ENCODE measurements at places on chromosomes 5 and 9.

DNA sequence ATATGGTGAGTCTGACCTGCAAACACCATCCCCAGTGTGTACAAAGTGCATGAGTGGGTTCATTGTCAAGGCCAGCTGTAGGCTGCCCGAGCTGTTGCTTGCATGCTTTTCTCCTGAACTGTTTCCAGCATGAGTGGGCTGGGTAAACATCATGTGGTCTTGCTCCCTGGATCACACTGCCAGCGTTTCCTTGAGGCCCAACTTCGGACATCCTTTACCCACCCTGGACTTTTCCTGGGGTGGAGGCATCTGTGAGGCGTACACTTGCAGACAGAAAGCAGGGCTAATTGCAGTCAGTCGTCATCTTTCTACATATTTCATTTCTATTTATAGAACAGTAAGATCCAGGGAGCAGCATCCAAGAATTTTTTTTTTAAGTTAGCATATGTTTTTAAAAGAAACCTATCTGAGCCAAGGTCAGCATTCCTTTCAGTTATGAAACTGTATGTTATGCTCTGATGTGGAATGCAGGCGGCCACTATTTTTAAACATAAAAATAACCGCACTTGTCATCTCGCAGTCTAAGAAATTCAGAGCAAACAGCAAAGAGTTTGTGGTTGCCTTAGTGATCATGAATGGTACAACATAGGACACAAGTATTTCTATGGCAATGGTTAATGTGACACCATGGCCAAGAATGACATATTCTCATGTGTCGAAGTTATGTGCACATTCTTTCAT, 106.5 kb upstream of the DMRT1 start:
- DNase-seq: no peak

DNA sequence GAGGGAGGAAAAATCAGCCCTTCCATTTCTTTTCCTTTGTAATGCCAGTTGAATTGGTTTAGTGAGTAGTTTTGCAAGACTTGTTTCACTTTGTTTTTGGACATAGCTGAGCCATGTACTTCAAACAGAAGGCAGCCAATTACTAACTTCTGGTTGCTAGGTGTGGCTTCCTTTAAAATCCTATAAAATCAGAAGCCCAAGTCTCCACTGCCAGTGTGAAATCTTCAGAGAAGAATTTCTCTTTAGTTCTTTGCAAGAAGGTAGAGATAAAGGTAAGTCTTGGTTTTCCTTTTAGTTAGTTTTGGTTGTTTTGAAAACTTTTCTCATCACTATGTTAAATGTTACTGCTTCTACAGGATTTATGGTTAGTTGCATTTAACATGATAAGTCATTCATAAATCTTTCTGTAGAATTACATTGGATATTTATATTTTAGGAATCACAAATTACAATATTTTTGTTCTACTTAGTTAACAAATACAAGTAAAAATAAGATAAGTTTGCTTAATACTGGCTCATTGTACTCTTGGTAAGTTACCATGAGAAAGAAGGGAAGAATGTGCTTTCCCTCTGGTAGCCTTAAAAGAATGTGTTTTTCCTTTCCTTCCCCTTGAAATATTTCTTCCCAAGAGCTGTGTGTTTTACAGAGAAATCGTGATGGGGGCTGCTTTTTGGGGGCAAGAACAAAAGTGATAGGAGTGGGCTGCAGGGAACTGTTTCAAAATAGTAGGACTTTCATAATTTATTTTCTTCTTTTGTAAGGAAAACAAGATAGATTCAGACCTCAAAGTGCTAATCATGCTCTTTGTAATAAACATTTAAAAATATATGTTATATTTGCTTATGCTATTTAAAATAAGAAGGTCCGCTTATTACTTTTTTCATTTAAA, at the start of gene ANXA1:
Gene ANXA1, plus strand, starts transcription at position 213 of the 890 bp plus-strand sequence. CDS start 6,671 bp downstream, outside the sequence.
- DNase-seq: no peak

DNA sequence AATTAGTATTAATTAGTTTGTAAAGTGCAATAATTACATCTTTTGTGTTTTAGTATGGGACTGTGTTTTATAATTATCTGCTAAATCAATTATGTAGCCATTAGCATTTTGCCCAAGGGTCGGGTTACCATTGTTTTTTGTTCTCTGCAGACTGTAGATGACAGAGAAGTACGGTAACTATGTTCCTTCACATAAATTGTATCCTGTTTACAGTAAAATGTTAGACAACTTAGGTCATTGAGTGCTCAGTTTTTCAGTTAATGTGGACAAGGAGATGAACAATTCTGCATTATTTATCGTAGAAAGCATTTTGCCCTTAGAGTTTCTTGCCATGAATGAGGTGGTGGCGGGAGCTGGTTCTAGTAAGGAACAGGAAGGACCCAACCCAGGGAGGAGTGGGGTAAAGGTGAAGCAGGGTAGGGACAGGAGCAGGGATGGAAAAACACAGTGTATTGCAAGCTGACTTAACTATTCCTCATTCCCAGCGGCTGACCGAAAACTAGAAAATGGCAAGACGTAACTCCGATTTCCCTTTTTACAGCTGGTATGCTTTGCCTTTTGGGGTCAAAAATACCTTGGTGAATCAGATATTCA, 243.7 kb upstream of the SLC24A2 start:
- DNase-seq: no peak

DNA sequence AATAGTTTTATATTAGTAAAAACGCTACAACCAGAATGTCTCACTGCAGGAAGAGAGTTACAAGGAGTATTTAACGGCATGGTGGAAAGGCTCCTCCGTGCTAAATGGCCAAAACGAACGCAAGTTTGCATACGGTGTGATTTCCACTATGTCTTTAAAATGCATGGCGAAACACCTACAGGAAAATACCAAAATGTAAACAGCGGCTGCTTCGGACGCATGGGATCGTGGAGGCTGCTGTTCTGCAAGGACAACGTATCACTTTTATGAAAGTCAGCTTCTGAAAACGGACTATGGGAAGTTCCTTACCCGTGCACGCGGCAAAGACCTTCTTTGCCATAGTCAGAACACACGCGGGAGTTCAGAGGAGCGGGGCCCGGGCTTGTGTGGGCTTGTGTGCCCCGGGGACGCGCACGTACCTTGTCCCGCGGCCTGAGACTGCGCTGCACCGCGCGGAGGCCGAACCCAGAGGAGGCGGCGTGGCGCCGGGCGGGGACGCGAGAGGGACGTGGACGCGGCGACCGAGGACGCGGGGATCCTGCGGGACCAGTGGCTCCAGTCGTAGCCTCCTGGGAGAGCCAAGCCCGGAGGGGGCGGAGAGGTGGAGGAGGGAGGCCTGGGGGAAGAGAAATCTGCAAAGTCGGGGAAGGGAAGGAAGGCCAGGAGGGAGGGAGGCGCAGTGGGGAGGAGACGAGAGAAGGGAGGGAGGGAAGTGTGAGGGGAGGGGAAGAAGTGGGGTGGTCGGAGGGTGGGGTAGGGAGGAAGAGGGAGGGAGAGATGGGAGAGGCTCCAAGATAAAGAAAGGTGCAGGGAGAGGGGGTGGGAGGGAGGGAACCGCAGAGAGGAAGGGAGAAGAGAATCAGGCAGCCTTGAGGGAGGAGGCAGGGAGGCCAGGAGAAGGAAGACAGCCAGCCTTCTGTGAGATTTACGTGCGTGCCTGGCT, at the start of gene CMBL:
Gene CMBL, minus strand, starts transcription at position 697 of the 943 bp plus-strand sequence. CDS start 17,140 bp downstream, outside the sequence.
- DNase-seq: no peak

GRCh38 chr5:147075187-147075586, 159.6 kb upstream of the STK32A start:
- no peak for DNase-seq

GRCh38 chr9:71683598-71684235, 84.6 kb downstream of the CEMIP2 start:
- no peak for DNase-seq

DNA sequence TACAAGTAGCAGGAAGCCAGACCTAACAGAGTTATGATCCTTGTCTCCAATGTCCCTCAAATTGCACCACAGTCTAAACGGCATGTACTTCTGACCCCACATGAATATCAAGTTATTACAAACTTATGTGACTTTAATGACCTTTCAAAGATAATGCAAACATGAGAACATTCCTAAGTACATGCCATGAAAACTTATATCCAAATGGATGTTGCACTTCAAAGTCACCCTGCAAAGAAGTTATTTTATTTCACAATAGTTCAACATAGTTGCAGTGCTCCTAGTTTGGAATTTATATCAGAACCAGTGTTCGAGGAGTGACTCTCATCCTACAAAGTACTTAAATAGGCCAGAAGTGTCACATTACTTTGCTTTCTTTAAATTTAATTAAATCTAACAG, 41.2 kb upstream of the ITGA1 start:
- no peak for DNase-seq

All from HS-27A (cell line).